ENCODE measurements at places on chromosomes 7 and 10.

DNA sequence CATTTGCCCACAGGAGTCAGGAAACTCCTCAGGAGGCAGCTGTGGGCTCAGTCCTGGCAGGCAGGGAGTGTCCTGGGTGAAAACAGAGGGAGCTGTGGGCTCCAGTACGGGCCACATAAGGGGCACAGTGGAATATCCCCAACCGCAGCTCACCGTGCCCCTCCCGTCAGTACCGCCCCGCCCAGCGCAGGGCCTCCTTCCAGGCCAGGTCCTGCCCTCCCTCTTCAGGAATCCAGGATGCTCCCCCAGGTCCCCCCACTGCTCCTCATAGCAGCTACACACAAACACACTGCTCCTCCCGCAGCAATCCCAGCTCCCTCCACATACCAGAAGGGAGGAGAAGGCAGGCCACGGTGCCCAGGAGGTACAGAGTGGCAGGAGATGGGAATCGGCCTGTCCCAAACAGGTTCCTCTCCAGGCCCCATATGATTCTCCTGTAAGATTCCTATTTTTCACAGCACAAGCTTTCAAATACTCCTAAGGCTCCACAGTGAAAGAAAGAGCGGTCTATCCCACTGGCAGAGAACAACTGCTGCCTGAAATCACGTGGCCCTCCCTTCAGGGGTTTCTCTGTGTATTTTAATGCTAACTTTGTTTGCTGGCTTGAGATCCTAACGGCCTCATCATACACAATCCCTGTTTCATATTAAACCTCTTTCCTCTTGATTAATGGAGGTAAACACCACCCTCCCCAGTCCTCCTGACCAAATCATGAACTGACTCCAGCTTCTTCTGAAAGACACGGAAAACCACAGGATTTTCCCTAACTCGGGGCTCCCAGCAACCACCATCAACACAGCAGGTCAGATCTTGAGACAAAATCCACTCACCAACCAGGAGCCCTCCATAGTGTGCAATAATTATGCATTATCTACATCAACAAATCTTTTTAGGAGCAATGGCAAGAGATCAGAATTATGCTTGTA, 178.7 kb downstream of the TNS3 start:
- no peak for DNase-seq

DNA sequence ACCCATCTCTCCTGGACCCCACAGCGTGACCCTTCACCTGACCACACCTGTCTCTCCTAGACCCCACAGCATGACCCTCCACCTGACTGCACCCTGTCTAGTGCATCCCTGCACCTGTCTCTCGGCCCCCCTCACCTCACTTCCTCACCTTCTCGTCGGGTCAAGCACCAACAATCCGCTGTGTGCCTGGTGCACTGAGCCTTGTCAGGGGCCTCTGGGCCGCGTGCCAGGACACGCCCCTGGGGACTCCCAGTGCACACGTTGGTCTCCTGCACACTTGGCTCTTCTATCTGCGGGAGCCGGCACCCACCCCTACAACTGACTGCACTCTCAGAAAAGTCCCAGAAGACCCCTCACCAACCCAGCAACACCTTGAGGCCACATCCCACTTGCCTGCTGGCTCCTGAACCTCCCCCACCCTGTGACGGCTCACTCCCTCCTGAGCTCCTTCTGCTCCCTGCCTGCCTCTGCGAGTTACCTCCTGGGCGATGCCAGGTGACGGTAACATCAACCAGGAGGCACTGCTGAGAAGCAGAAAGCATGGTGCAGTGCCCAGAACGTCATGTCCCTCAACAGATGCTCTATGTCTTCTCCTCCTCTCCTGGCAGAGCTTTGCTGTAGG, 147.6 kb downstream of the DIP2C start:
- no peak for DNase-seq

GRCh38 chr7:294440-295154, 4.6 kb downstream of the FOXL3 start:
- DNase-seq = no peak

DNA sequence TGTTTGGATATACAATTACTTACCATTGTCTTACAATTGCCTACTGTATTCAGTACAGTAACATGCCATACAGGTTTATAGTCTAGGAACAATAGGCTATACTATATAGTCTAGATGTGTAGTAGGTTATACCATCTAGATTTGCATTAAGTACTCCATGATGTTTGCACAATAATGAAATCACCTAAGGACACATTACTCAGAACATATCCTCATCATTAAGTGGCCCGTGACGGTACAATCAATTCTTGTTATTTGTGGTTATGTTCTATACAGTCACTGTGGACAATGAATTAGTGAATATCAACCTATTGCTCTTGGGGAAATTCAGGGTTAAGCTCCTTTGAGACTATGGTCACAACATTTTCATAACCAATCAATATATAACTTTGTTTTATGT, 75.6 kb downstream of the MICU1 start:
- DNase-seq = no peak

DNA sequence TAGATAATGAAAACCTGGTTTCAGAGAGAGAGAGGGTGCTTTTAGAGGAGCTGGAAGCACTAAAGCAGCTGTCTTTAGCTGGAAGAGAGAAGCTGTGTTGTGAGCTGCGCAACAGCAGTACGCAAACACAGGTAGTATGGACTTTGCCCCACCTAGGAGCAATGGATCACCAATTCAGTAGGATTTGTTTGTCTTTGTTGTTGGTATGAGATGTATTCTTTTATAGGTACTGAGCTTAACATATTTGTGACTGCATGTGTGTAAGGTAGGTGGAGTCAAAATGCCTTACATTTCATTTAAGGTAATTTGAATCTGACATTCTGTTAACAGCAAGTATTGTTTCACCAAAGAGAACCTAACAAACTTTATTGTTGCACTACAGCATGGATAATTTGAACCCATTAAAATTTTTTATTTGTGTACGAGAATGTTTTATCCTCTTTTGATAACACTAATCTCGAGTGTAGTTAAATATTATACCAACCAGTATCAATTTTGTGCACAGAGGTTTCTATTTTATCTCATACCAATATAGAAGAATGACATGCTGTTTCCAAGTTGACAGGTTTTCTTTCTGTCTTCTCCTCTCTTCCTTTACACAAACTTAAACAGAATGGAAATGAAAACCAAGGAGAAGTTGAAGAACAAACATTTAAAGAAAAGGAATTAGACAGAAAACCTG, 92.1 kb downstream of the CYP51A1 start:
- DNase-seq = no peak

- peak; percentile 60 for DNase-seq
Observed at GRCh38 chr10:48289501-48290238, 15.2 kb upstream of the FRMPD2 start.

GRCh38 chr7:141074997-141075396, 1.1 kb downstream of the TMEM178B start:
- DNase-seq = no peak

DNA sequence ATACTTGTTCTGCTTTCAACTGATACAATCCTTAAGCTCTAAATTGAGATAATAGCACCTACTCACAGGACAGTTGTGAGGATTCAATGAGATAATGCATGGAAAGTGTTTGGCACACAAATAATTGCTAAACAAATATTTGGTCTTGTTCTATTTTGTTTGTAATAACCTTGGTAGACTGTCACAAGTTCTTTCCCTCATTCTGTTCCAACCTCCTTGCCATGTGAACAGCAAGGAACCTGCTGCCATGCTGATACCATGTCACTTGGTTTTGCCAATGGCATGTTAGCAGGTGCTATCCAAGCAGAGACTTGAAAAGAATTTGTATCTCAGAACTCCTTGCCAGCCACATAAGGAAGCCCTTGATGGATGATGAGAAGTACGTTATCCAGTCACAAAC, 24.8 kb upstream of the TECTB start:
- no peak for DNase-seq
